ENCODE measurements at places on chromosomes 3 and 15.

- no peak for DNase-seq
Observed at GRCh38 chr3:185502987-185503386, 4.2 kb upstream of the TMEM41A start.

- no peak for DNase-seq
Observed at GRCh38 chr15:94080416-94080815, 150.9 kb upstream of the MCTP2 start.

DNA sequence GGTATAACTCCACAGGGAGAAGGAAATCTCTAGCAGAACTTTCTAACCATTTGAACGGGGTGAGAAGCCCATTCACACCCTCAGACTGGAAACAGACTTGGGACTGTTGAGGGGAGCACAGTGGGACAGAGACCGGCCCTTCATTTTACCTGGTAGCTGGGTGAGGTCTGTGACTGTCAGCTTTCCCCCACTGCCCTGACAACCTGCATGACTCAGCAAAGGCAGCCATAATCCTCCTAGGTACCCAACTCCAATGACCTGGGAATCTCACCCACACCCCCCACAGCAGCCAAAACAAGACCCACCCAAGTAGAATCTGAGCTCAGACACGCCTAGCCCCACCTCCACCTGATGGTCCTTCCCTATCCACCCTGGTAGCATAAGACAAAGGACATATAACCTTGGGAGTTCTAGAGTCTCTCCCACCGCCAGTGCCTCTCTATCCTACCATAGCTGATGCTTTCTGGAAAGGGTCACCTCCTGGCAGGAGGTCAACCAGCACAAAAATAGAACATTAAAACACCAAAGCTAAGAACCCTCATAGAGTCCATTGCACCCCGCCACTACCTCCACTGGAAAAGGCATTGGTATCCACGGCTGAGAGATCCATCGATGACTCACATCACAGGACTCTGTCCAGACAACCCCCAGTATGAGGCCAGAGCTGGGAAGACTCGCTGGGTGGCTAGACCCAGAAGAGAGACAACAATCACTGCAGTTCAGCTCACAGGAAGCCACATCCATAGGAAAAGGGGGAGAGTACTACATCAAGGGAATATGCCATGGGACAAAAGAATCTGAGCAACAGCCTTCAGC, 28.0 kb downstream of the SENP7 start:
- no peak for DNase-seq

DNA sequence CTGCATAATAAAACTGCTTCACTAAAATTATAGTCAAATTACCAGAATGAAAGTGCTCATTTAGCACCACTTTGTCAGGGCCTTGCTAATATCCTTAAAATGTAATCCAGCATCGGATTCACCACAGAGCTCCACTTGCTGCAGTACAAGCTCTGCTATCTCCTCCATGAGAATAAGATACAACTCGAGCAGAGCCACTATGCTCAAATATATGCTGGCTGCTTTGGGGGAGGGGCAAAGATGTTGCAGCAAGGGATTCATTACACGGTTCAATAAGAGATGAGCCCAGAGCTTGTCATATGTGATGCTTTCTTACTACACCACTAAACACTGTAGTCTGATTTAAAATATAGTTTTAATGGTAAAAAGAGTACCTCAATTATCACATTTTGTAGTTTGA, 72.2 kb downstream of the DLG1 start:
- DNase-seq = no peak

DNA sequence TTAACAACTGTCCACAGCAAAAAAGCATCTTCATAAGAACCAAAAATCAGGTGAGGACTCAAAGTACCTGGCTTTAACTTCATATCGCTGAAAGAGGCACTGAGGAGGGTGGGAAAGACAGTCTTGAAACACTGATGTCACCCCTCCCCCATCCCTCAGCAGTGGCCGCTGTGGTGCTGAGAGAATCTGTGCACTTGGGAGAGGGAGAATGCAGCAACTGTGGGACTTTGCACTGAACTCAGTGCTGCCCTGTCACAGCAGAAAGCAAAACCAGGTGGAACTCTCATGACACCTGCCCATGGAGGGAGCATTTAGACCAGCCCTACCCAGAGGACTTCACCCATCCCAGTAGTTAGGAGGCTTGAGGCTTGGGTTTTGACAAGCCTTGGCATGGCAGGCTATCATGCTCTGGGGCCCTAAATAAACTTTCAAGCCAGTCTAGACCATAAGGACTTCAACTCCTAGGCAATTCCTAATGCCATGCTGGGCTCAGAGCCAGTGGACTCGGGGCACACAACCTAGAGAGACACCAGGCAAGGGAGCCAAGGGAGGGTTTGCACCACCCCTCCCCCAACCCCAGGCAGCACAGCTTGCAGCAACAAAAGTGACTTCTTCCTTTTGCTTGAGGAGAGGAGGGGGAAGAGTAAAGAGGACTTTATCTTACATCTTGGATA, 6.1 kb upstream of the ZSCAN2 start:
- no peak for DNase-seq

GRCh38 chr3:48247401-48247811, 6.5 kb downstream of the ZNF589 start:
- no peak for DNase-seq

DNA sequence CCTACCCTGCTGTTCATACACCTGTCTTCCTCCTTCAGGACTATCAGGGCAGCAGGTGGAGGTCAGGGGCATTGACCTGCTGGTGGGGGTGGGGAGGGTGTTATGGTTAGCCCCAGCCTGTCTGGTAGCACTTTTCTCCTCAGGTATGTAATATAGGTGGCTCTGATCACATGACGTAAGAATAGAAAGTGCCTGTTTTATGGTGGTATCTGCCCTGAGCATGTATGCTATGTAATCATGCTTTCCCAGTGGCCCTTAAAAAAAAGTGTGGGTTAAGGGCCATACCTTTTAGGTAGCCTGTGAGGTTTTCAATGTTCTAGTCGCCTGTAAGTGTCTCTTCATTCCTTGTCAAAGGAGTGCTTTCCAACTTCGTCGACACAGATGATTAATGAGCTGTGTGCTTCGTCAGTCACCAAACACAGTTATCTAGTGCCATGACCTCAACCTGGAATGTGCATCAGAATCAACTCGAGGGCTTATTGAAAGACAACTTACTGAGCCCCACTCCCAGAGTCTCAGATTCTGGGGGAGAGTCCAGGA, 86.3 kb downstream of the KLHL25 start:
- DNase-seq = no peak

- no peak for DNase-seq
Observed at GRCh38 chr3:15726881-15727280, 70.9 kb downstream of the ANKRD28 start.

DNA sequence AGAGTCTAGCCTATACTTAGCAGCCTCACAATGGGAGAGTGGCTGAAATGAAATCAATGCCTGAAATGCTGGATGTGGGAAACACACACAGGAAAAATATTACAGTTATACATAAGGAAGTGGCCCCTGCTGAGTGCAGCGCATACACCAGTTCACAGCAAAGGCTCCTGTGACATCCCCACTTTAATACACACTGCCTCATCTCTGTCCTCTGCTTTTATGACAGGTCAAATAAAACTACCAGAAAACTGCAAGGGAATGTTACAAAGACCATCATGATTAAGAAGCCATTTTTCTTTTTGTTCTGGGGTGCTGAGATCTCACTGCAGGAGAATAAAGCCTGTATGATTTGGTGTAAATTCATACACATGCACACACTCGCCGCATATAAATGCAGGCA, 214.3 kb downstream of the ARRDC4 start:
- DNase-seq = no peak

GRCh38 chr3:168083906-168084305, 11.8 kb downstream of the GOLIM4 start:
- DNase-seq = no peak

- DNase-seq = no peak
Observed at GRCh38 chr3:31132132-31132769, 237.8 kb upstream of the GADL1 start.

DNA sequence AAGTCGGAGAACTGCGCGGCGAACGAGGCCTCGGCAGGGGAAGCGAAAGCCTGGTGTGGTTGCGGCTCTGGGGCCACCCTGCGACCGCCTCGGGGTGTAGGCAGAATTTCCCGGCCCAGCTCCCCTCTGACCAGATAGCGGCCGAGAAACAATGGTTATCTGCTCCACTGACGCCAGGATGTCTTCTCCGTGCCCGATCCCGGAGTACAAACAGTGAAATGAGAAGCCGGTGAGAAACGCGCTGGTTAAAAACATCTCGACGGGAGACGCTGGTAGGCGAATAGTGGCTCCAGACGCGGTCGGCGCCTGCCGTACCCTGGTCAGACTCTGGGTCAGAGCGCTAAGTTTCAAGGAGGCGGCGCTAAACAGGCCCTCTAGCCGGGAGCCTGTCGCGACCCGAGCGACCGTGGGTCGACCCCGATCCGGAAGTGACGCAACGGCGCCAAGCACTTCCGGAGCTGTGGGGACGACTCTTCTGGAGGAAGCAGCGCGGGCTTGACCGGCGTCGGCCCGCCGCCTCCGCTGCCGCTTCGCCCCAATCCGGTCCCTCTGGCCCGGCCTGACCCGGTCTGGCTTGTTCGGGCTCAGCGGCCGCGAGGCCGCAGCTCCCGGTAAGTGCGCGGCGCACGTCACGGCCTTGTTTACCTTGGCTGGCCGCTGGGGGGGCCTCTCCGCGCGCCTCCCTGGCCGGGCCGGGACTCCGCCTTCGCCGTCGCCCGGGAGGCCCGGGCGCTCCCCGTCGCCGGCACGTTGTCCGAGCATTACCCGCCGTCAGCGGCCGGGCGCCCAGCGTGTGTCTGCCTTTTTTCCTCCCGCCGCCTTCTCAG, at the start of gene ARIH2:
Gene ARIH2 (plus strand): TSS at position 455 of the 827 bp plus-strand sequence. CDS start 8,717 bp downstream, outside the sequence.
- peak; percentile 95 for DNase-seq

DNA sequence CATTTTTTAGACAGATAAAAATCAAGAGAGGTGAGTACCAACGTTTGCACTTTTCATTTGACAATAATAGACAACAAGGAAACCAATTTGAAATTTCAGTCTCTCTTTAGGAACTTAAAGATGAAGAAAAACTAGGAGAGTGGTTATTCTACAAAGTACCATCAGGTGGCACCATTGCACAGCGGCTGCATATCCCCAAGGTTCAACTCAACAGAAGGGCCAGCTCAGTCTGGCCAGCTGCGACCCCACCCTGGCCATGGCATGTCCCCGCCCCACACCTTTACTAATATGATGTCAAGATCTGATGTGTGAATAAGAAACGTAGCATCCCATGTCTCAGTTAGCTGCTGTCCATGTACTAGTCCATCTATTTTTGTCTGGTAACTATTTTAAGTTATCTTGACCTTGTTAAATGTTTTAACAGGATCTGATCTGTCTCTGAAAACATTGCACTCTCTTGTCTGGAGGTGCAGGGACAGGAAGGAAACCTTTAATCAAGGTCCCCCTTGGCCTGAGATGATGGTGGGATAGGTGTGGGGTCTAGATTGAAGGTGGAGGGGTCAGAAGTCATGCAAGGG, 35.5 kb upstream of the CGNL1 start:
- peak; percentile 74 for DNase-seq

DNA sequence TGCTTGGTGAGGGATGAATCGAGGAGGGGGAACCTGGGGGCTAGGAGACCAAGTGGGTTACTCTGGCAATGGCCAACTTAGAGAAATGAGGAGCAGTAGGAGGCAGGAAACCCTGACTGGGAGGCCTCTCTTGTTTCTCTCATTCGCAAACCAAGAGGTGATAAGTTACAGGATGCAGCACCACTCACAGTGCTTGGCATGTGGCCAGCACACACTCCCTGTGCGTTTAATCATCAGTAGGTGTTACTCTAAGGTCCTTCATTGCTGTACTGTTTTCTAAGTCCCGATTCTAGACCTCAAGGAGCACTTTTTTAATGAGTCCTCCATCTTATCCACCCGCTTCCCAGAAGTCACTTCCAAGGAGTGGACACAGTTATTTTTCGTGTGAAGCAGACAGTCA, 314.1 kb upstream of the TRIM42 start:
- no peak for DNase-seq

GRCh38 chr3:173284301-173284700, 113.2 kb upstream of the NLGN1 start:
- no peak for DNase-seq

DNA sequence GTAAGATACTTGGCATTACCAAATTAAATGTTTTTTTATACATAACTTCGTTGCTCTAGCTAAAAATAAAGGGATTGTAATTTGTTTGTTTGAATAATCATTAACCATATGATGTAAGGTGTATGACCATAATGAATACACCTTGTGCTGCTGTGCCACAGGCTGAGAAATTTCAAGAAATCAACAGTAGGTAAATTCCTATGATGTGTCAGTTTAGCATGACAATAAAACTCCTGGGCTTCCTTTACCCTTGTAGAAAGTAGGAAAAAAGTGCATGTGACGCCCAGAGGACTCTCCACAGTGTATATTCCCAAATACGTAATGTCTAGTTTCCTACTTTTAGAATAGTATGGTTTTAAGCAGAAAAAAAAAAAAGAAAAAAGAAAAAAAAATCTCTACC, 208.1 kb downstream of the SATB1 start:
- DNase-seq = no peak

- no peak for DNase-seq
Observed at GRCh38 chr3:114709102-114709501, 415.3 kb downstream of the TIGIT start.

GRCh38 chr3:110494093-110494490, 577.5 kb upstream of the NECTIN3 start:
- DNase-seq = no peak

GRCh38 chr15:31871166-31871886, 159.0 kb upstream of the CHRNA7 start:
- no peak for DNase-seq

GRCh38 chr3:169827712-169828111, 15.0 kb upstream of the LRRC34 start:
- DNase-seq = no peak

- no peak for DNase-seq
Observed at GRCh38 chr3:185582236-185582635, 3.9 kb upstream of the SENP2 start.

DNA sequence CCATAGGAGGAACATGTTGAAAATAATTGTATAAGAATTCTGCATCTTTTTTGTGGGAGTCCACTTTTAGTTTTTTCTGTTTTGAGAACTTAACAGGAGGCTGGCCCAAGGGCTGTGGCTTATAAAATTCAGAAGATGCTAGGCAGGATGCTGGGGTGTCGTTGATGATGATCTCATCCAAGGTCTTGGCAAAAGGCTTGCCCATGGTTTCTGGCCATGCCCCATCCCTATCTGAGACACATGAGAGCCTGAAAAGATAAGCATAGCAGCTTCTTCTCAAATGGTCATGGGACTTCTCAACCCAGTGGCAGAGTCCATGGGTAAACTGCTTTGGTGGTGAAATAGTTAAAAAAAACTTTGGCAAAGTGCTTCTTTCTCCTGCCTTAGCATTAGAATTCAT, 35.2 kb downstream of the CMSS1 start:
- no peak for DNase-seq

DNA sequence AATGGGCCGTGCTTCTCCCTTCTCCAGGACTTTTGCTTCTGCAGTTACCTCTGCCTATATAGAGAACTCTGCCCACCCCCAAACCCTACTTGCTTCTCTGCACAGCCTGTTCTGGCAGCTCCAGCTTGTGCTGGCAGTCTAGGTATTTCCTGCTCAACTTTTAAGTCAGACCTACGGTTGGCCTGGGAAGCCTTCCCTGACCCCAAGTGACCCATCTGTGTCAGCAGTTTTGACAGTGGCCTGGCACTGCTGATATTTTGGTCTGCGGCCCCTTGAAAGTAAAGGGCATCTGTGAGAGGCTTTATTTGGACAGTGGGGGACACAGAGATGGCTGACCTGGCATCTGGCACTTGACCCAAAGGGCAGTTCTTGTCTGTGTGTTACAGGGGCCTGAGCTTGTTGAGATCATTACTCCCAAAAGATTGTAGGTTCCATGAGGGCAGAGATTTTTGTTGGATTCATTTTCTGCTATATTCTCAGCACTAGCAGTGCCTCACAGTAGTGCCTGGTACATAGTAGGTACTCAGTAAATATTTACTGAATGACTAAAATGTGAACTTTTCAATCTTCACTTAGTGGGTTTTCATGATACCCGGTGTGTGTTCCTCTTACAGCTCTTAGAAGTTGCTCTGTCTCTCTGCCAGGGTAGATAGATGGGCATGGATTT, 55.2 kb upstream of the TRAK1 start:
- no peak for DNase-seq

All from right forelimb (tissue), 1 donor.